ENCODE measurements at places on chromosomes 1 and 21.

DNA sequence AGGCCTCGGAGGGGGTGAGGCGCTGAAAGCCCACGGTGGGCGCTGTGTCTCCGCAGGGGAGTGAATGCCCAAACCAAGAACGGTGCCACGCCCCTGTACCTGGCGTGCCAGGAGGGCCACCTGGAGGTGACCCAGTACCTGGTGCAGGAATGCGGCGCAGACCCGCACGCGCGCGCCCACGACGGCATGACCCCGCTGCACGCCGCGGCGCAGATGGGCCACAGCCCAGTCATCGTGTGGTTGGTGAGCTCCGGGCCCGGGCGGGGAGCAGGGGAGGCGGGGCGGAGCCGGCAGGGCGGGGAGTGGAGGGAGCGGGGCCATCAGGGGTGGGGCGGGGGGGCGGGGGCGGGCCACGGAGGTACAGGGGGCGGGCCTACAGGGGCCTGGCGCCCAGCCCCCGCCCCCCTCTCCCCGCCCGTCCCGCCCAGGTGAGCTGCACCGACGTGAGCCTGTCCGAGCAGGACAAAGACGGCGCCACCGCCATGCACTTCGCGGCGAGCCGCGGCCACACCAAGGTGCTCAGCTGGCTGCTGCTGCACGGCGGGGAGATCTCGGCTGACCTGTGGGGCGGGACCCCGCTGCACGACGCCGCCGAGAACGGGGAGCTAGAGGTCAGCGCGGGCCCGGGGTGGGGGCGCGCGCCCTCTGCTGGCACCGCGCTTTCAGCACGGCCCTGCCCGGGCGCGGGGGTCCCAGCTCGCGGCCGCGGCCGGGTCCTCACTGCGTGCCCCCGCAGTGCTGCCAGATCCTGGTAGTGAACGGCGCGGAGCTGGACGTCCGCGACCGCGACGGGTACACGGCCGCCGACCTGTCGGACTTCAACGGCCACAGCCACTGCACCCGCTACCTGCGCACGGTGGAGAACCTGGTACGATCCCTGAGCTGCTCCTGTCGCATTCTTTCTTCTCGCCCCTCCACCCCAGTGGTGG, 15.9 kb downstream of the ESPN start:
- no peak for DNase-seq

GRCh38 chr21:30014886-30015285, 75.1 kb upstream of the GRIK1 start:
- no peak for DNase-seq

DNA sequence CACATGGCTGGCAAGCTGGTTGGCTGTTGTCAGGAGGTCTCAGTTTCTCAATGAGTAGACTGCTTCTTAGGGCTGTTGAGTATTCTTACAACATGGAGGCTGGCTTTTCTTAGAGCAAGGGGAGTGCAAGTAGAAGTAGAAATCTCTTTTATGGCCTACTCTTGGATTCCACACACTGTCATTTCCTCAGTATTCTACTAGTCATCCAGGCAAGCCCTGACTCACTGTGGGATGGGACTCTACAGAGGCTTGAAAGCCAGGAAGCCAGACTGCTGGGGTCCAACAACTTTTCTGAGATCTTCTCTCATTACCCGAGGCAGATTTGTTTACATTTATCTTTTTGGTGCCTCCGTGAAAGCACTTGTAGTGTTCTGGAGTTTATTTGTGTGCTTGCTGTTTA, 196.2 kb upstream of the APP start:
- no peak for DNase-seq

DNA sequence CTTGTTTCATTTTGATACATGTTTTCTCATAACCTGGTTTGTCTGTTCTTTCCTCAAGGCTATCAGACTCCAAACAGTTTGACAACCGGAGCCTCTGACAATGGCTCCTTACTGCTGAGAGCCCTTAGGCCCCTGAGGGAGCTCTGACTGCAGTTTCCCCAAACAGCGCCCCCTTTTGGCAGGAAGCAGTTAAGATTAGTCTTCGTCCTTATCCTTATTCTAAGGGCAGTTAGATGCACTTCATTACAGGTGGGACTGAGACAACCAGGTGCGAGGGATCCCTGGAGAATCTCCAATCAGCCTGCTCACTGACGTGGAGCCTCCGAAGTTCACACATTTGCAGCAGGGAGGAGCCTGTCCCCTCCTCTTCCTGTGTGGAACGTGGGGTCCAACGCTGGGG, 393.1 kb downstream of the BRINP3 start:
- DNase-seq: no peak

GRCh38 chr1:96361961-96362360, 359.6 kb upstream of the PTBP2 start:
- no peak for DNase-seq

- no peak for DNase-seq
These were observed 3.6 kb downstream of the BEST4 start for GRCh38 chr1:44784094-44785028.

DNA sequence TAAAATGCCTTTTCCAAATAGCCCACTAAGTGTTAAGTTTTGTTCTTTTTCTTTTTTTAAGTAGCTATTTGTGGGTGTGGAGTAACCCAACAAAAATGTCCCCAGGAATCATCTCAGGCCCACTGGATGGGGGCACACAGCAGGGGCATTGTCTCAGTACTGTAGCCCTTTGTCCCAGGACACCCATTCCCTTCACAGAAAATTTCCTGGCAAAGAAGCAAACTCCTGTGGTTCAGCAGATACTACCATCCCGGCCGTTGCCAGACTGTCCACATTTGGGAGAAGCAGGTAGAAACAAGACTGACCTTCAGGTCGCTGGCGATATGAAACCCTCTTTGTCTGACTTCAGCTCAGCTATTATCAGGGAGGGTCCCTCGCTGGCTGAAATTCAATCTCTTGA, 23.7 kb upstream of the SRRM1 start:
- DNase-seq: no peak

- no peak for DNase-seq
These were observed 24.8 kb downstream of the PCSK9 start for GRCh38 chr1:55064071-55064581.

DNA sequence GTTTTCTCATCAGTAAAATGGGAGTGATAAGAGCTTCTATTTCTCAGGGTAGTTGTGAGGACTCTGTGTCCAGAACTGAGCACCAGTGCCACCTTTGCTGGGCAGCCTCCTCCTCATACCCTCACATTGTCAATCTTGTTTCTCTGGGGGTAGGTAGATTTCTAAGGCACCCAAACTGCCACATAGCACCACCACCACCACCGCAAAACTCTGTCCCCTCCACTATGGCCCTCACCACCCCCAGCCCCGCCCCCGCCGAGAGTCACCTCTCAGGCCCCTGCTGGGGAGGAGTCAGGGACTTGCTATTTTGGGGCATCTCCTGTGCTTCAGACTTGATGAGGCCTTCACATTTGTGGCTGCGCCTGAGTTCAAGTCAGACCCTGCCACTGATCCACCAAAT, 549.2 kb downstream of the PTPRU start:
- DNase-seq: no peak

GRCh38 chr1:192351550-192351949, 34.8 kb downstream of the RGS21 start:
- no peak for DNase-seq

GRCh38 chr1:199404976-199405375, 622.5 kb upstream of the NR5A2 start:
- no peak for DNase-seq

GRCh38 chr1:227124473-227124872, 184.4 kb downstream of the COQ8A start:
- DNase-seq: no peak

GRCh38 chr1:1066403-1067283, 7.5 kb downstream of the RNF223 start:
- no peak for DNase-seq

GRCh38 chr1:48560577-48560976, 88.6 kb upstream of the SPATA6 start:
- no peak for DNase-seq

- no peak for DNase-seq
These were observed 465.6 kb upstream of the ADGRL4 start for GRCh38 chr1:79472067-79472656.

DNA sequence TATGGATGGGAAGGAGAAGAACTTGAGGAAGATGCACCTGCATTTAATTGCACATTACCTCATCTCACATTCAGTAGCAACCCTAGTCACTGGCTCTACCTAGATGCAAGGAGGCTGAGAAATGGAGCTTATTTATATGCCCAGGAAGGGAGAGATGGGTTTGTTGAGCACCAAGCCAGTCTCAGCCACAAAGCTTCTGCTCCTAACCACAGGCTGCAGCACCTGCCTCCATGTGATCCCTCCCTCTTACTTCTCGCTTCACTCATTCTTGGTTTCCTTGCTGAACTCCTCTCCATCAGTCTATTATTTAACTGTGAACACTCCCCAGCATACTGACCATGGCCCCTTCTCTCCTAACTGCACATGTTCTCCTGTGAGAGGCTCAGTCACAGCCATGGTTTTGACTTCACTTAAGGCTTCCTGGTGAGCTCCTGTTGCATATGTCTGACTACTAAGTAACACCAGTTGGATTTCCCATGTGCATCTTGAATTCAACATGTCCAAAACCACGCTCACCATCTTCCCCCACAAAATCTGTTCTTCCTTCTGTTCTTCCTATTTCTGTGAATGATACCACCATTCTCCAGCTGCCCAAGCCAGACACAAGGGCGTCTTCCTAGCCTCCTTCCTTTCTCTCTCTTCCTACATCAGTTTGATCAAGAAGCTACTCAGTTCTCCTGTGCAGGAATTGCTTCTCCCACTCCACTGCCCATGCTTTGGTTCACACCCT, 139.8 kb downstream of the AK5 start:
- DNase-seq: no peak

DNA sequence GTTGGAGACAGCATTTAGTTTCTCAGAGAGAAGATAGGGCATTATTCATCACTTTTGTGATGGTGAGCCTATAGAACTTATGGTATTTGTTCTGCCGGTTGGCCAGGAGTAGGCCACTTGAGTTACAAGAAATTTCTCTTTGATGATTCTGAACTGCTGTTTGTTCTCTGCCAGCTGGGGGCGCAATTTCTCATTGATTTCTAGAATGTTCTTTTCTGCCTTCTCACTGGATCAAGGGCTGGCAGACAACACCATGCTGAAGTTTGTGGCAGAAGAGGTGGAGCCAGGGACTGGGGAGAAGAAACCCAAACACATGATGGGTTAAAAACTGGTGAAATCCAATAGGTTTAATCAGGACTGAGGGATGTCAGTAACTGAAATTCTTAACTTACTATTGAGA, 360.6 kb downstream of the FAM72C start:
- DNase-seq: no peak

- peak; percentile 39 for DNase-seq
These were observed 12.0 kb downstream of the NCMAP start for GRCh38 chr1:24567792-24568388.

GRCh38 chr1:36664571-36665287, 182.0 kb upstream of the CSF3R start:
- DNase-seq: no peak

DNA sequence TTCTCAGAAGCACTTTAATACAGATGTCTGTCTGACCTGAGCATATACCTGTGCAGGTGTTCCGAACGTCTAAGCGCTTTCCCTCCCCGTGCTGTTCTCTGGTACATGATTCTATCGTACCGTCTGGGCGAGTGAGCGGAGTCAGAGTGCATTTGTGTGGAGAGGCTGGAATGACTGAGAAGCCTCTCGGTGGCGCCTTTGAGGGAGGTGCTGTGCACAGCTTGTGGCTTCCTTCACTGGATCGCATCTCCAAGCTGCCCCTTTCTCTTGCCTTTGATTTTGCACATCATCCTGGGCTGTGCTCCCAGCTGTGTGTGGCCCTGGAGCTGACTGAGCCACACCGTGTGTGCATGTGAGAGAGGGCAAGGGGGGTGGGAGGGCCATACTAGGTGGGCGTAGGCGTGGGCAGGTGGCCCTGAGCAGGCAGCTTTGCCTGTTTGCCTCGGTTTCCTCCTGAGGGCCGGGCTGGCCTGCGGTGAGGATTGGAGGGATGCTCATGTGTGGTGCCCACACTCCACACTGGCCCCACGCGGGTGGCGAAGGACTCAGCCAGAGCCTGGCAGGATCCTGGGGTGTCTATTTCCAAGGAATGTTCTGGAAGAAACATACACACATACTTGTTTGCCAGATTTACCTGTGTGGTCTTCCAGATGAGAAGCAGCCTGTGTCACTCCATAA, 105.3 kb downstream of the ADARB1 start:
- DNase-seq: no peak

DNA sequence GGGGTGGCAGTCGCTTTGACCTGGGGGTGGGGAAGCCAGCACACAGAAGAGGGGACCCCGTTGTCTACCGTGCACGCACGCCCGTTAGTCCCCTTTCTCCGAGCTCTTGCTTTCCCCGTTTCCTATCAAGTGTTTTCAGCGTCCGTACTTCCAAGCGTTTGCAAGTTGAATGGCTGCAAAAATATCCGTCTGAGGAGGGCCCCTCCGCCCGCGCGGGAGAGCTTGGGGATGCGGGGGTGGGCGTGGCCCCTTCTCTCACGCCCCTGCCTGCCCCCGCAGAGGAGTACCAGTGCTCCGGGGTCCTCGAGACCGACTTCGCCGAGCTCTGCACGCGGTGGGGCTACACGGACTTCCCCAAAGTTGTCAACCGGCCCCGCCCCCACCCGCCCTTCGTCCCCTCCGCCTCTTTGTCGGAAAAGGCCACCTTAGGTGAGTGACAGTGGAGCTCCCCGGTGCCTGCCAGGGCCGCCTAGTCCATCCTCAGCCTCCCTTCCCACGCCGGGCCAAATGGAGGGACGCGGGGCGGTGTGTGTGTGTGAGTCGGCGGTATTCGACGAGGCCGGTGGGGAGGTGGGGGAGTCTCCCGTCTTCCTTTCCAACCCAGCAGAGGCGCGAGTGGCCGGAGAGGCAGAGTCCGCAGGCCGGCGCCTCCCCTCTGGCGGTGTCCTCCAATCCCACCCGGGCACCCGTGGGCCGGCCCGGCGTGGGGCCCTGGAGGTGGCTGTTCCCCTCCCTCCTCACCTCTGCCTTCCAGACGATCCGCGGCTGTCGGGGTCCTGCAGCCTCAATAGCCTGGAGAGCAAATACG, 3.4 kb downstream of the LRRC71 start:
- no peak for DNase-seq

DNA sequence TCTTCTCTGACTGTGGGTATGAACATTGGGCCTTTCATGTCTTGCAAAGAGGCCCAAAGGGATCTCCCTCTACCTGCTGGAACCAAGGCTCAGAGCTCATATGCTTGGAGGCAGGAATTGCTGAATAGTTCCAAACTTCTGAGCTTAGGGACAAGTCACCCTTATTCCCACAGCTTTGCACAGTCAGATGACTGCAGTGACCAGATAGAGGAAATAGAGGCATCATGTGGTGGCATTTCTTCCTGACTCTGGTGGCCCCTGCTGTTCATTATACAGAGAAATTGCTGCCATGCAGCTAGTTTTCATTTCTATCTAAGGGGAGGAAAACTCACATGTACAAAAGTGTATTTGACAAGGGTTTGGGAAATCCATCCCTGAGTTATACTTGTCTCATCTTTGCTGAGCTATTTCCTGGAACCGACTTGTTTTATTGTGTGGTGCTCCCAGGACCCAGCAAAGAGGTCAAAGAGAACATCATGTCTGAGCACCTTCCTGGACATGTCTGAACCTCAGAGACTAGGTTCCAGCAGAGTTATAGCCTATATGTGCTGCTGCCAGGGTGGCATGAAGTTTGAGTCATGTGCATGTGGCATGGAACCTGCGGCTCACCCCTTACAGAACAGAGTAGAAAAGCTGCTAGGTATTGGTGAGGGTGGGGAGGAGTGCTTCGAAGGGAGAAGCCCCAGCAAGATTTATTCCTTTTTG, 131.2 kb downstream of the PIK3R3 start:
- DNase-seq: no peak

GRCh38 chr1:223715604-223716172, 3.3 kb downstream of the CAPN2 start:
- DNase-seq: no peak

- DNase-seq: no peak
These were observed 31.2 kb downstream of the UBR4 start for GRCh38 chr1:19178734-19179398.
